ENCODE measurements at places on chromosomes 1 and 21.
A peak's percentile ranks its signal among the peaks of the same experiment; 100 is the strongest.

- DNase-seq, result no peak
Observed at GRCh38 chr1:8846263-8846662, 28.8 kb upstream of the RERE start.

DNA sequence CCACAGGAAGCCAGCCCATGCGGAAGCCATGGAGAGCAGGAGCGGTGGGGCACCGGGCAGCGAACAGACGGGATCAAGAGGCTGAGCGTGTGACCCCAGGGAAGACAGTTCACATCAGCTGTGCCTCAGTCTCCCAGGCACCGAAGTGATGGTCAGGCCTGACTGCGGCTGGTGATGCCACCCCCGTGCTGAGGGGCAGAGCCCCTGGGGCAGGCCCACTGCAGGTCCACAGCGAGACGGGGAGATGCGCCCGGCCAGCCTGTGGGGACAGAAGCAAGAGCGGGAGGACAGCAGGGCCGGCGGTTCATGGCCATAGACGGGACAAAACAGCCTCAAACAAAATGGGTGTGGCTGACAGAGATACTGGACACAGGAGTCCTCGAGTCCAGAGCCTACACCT, 93.8 kb downstream of the RIPK4 start:
- no peak for DNase-seq

DNA sequence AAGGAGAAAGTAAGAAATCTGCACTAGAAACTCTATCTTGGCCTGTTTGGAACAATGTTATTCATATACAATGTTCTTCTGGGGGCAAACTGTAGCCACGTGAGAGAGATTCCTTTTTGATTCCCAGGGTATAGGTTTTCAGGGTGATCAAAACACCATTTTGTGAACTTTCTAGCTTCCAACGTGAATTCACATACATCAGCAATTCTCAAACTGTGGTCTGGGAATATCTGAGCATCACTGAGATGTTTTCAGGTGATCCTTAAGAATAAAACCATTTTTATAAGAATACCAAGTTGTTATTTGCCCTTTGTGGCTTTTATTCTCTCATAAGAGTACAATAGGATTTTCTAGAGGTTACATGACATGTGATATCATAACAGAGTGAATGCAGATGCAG, 66.9 kb upstream of the ATP1A1 start:
- DNase-seq, result no peak

- DNase-seq, result no peak
Observed at GRCh38 chr1:233293556-233294446, 1.7 kb downstream of the PCNX2 start.

- DNase-seq, result no peak
Observed at GRCh38 chr1:195738966-195739650, 869.1 kb downstream of the KCNT2 start.

DNA sequence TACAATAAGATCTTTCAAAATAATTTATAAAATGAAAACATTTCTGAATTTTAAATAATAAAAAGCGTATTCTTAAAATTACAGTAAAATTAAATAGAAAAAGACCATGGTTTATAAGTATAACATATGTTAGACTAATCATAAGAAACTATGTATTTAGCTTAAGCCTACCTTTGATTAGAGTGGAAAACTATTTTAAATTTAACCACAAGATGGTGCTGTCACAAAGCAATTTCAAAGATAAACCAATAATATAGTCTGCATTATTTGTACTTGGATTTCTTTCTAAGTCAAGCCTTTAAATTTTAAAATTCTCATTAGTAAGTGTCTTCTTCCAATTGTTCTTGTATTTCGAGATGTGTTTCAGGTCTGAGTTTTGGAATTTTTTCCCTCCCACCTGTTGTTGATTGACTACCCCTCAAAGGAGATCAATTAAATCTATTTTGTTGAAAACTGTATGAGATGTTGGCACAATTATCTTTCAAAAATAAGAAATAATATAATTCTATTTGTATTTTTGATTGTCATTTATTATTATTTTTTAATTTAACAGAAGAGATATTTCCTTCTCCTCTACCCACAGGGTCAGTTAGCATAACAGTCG, 459.8 kb downstream of the KCNT2 start:
- peak; percentile 35 for DNase-seq

DNA sequence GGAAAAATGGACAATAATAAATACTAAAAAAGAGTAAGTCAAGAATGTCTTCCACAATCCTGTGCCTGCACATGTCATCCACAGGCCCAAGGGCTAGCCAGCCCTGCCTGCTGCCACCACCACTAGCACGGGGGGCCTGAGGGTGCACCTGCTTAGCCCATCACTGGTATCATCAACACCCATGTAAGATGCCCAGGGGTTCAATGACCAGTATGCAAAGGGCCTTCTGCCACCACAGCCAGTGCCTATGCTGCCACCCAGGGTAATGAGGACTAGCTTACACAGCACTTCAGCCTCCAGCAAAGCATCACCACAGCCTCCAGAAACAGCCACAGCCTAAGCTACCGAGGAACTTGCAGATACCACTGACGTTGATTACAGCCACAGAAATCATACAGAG, 46.3 kb downstream of the POFUT2 start:
- no peak for DNase-seq

GRCh38 chr1:26450908-26451307, 18.8 kb downstream of the DHDDS start:
- DNase-seq, result no peak

GRCh38 chr1:27536010-27536757, 46.2 kb upstream of the WASF2 start:
- no peak for DNase-seq

DNA sequence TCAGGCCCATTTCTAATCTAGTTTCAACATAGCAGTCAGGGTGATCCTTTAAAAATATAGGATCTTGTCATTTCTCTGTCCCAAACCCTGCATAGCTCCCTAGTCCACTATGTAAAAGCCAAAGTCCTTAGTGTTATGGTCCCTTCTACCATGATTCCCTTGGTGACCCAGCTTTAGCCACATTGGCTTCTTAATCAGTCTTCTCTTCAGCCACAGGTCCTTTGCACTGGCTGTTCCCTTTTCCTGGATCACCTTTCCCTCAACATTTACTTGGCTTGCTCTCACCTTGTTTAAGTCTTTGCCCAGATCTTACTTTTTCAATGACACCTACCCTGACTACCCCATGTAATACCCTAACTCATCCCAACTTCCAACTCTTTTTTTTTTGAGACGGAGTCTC, 11.7 kb upstream of the FUCA1 start:
- no peak for DNase-seq

- DNase-seq, result peak; percentile 48
Observed at GRCh38 chr1:154352581-154353459, 27.5 kb downstream of the ATP8B2 start.

DNA sequence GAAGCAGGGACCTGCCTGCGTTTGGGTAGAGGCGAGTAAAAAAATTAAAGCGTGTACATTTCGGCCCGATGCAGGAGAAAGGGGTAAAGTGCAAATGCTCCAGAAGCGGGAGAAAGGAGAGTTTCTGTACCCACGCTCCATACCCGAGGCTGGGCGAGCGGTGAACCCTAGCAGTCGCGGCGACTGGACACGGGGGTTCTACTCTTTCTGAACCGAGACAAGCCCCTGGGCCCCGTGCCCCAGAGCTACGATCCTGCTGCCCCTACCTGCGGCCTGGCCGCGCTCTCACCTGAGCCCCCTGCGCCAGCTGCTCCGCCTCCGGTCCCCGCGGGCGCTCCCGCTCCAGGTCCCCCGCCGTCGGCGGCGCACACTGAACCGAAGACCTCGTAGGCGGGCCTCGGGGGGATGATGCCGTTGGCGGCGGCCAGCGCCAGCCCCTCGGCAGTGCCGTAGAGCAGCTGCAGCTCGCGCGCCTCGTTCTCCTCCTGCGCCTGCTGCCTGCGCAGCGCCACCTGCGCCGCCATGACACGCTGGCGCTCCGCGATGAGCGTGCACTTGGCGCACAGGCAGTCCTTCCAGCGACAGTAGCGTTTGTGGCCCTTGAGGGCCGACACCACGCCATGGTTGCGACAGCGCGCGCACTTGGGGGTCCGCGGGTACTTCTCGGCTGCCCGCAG, 2.4 kb downstream of the DMRTA2 start:
- no peak for DNase-seq

DNA sequence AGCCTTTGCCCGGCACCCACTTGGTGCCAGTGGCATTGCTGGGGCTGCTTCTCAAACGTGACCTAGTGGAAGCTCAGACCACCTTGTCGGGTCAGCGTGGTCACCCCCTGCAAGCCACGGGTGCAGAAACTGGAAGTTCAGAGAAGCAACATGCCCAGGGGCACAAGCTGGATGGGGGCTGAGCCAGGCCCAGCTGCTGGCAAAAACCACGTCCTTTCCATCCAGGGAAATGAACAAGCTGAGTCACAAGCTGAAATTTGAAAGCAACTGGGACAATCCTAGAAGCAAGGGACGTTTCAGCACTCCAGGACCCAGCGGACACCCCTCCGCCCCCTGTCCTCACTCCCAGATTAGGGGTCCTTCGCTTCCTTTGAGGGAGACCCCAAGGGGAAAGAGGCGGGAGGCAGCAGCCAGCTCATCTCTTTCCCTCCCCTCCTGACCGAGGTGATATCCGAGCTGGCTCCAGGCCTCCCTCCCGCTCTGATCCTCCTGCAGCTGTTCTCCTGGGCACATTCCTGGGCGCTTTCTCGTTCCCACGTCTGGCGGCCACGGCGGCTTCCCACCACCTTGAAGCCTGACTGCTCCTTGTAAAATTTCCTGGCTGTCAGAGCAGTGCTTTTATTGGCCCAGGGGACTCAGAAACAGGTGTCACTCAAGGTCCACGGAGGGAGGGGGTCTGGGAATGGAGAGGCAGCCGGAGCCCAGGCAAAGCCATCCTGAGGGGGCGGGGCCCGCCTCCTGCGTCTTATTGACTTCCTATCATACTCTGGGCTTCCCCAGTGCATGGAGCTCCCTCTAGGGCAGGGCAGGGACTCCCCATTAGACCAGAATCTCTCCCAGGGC, 62.8 kb downstream of the PAX7 start:
- DNase-seq, result no peak

DNA sequence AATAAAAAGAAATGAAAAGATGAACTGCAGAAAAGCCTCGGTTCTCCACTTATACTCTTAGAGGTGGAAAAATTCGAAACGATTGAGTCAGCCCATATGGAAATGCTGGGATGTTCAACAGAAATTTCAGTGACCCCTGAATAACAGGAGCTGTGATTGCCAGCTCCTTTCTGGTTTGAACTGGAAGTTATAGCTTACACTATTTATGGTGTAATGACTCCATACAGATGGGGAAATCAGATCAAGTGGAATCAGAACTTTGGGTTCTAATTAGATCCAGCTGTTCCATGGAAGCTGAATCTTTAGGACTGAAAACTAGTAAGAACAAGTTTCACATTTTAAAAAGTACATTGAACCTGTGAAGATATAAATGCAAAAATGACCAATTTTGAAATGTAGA, 569.3 kb upstream of the ZRANB2 start:
- DNase-seq, result no peak

GRCh38 chr21:38965241-38965640, 159.5 kb downstream of the ETS2 start:
- no peak for DNase-seq

- DNase-seq, result peak; percentile 92
Observed at GRCh38 chr1:9823943-9824701, at the start of gene CLSTN1. Gene CLSTN1, minus strand, starts transcription at chr1:9823965. Its CDS starts 232 bp downstream, at chr1:9823733.

- DNase-seq, result no peak
Observed at GRCh38 chr1:116537898-116538297, 32.9 kb downstream of the CD58 start.

DNA sequence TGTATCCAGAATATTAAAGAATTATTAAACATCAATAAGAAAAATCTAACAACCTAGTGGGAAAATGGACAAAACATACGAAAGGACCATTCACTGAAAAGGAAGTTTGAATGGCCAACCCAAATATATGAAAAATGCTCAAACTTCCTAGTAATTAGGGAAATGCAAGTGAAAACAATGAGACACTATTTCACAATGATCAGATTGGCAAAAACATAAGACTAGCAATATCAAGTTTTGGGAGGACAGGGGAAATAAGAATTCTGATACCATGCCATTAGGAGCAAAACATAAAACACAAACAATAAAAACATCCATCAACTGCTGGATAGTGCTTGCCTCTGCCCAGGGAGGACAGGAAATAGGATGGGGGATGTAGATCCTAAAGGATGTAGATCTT, 14.3 kb downstream of the XCL2 start:
- DNase-seq, result no peak

GRCh38 chr1:239805042-239805441, 286.6 kb upstream of the FMN2 start:
- DNase-seq, result no peak

DNA sequence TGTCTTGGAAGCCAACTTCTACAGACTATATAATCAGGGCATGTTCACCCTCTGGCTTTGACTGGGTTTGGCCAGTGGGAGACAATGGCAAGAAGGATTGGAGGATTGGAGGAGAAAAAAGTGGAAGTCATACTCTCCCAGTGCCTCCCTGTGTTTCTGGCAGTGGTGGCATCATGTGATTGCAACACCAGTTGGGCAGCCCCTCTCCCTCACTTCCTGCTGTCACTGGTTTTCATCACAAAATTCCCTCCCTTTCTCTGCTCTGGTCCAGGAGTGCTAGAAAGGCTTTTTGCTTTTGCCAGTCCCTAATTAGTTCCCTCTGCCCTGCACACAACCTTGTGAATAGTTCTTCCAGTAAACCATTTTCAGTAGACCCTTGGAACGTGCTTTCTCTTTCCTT, 3.7 kb upstream of the QSOX1 start:
- no peak for DNase-seq

- DNase-seq, result no peak
Observed at GRCh38 chr1:31823780-31824179, 8.0 kb upstream of the SPOCD1 start.

GRCh38 chr1:238621405-238621804, 730.7 kb upstream of the ZP4 start:
- no peak for DNase-seq

- peak; percentile 64 for DNase-seq
Observed at GRCh38 chr1:221708076-221708571, 33.8 kb downstream of the DUSP10 start.

- DNase-seq, result no peak
Observed at GRCh38 chr1:168742386-168742785, 13.4 kb upstream of the DPT start.

DNA sequence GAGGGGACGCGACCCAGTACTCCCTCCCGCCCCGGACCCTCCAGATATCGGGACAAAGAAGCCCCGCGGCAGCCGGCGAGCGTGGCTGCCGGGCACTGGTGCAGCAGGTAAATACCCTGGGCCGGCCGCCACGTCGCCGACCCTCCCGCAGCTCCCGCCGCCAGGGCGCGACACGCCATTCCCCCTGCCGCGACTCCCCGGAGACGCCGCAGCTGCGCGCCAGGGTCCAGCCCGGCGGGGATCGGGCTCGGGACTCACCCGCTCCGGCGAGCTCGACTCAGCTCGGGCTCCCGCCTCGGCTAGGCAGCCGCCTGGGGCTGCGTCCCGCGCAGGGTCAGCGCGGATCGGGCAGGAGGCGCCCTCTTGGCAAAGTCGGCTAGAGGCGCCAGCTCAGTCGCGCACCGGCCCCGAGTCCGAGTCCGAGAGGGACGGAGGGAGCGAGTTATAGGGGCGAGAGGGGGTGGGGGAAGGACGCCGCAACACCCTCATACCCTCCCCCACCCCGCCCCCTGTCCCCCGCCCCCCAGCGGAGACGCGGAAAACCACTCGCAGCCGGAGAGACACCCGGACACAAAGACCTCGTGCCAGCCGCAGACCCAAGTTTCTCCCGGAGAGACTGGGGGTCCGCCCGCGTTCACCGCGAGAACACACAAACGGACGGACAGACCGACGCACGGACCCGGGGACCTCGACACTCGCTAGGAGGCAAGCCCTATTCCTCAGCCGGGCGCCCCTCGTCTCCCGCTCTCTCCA, 985 bp downstream of the SYT6 start:
- no peak for DNase-seq
